ENCODE measurements at places on chromosomes 1 and 21.

DNA sequence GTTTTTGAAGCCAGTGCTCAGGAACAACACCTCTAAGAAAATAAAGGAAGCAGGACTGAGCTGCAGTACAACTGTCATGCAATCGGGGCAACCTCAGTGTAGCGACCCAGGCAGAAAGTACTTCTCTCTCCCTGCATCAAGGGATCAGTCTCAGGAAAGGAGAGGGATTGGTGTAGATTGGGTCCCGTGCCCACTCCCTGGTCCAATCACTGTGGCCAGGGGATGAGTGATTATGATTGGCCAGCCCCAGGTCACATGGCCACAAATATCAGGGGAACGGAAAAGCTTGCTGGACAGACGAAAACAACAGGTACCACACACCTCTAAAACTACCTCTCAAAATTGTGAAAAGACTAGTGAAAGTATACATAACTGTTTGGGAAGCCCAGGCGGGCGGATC, 136.2 kb upstream of the F3 start:
- no peak for DNase-seq

DNA sequence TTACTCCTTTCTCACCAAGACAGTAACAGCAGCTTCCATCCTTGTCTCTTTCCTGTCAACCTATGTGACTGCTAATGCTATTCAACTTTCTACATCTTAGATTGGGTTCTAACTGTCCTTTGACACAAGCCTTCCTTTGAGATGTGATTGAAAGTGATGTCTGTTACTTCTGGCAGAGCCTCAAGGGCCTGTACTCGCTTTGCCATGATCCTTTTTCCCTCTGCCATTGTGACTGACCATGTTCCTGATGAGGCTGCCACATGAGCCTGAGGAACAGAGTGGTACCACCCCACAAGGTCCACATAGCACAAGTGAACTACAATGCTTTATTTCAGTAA, 138.8 kb upstream of the RAB4A start:
- no peak for DNase-seq

DNA sequence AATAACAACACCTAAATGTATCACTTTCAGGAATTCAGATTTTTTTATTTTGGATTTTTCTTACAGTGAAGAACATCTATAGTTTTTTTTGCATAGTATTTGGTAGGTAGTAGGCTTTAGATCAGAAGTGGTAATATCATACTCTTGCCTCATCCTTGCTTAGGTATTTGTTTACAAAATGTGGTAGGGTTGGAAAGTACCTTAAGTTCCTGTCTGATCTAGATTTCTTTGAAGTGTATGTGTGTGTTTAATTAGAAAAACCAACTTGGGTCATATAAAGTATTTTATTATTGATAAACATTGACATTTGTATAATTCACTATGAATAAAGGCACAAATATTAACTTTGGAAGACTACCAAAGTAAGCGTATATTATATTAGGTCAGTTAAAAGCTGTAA, 85.3 kb upstream of the GPR88 start:
- DNase-seq = no peak

DNA sequence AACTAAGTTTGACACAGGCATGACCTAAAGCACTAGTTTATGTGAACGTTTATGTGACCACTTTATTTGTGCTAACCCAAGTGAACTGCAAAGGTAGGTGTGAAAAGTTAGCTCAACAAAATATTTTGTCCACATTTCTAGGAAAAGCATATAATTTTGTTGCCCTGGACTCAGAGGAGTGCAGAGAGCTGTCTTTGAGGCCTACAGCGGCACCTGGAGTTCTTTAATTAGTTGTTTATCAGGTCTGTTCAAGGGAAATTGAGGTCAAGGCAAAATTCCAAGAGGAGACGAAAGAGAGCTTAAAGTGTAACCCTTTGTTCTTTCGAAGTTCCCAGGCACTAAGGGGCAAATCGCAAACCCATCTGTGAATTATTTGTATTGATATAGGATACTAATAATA, 1.3 kb downstream of the GIPC2 start:
- DNase-seq = no peak

GRCh38 chr1:26009796-26010447, 11.7 kb upstream of the EXTL1 start:
- DNase-seq = no peak

GRCh38 chr1:196427976-196428734, 180.1 kb downstream of the KCNT2 start:
- DNase-seq = no peak

DNA sequence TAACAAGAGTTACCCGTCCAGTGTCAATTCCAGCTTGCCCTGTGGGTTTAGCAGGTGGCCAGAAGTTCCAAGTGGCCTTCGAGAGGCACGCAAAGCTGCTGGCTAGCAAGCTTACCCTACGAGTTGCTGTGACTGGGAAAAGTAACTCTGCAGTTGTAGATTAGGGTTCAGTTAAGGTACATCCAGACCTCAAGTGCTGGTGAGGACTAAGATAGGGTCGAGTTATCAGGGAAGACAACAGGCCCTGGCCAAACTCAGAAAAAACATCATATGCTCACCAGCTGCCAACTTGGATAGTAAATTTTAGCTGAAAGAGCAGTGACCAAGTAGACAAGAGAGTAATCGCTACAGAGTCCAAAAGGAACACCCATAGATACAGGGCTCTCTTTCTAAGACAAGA, 27.7 kb upstream of the LRRC7 start:
- no peak for DNase-seq

DNA sequence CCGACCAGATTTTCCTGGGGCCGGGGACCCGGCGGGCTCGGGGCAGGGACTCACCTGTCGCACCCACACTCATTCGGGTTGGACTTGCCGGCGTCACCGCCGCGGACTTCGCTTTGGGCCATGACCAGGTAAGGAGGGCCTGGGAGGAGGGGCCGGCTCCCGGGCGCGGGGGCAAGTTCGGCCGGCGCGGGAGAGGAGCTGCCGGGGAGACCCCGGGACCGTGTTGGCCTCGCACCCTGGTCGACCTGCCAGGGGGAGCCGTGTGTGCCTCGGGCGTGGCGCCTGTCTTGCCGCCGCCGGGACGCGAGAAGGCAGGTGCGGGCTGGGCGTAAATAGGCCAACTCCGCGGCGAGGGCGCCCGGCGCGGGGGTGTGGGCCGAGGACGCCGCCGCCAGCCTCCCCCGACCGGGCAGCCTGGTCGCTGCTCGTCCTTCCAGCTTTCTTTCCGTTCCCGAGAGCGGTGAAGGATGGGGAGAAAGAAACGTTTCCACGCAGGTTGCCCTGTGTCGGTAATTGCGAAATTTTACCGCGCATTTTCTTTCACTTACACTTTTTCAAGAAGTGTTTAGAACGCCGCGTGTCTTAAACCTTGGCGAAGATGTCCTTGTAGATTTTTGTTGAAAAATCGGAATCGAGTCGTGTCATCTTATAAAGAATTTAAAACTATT, 558 bp downstream of the USP1 start:
- DNase-seq = no peak

GRCh38 chr1:228882771-228883450, 147.6 kb downstream of the RHOU start:
- DNase-seq = no peak

- DNase-seq = no peak
These were observed 63.9 kb upstream of the GOLT1A start for GRCh38 chr1:204277563-204278219.

DNA sequence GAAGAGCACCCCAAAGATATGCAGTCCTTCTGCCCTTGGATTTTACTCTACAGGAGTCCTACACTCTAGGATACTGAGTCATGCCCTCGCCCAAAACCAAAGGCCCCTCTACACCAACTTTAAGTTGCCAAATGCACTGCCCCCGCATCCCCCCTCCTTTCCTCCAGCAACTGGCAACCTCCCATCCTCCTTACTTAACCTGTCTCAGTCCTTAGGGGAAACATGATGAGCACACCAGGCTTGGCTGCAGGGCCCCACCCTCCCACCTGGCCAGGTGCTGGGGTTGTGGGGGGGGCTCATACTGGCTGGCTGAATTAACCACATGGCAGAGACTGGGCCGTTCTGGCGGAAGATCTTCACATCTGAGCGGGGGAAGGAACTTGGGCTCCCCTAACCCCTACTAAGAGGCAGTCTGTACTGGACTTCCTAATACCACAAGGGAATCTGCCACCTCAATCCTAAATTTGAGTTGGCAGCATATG, 1.2 kb downstream of the HDGF start:
- DNase-seq = no peak

DNA sequence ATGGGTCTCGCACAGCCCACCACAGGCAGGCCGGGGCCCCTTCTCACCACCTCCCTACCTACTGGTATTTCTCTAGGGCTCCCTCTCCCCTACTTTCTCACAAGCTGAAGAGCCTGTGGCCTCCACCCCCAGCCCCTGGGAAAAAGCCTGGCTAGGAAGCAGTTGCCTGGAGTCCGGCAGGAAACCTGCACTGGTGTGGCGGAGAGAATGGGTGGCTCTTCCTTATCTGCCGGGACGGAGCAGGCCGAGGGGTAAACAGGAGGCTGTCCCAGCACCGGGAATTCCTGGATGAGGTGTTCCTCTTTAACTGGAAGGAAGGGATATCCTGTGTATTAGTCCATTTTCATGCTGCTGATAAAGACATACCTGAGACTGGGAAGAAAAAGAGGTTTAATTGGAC, 125.8 kb downstream of the TLR5 start:
- no peak for DNase-seq

- no peak for DNase-seq
These were observed 56.0 kb downstream of the KANK4 start for GRCh38 chr1:62263006-62263813.

- DNase-seq = no peak
These were observed 147.9 kb upstream of the RGS18 start for GRCh38 chr1:192010406-192010805.

GRCh38 chr1:200184196-200184595, 156.7 kb downstream of the NR5A2 start:
- peak; percentile 54 for DNase-seq

DNA sequence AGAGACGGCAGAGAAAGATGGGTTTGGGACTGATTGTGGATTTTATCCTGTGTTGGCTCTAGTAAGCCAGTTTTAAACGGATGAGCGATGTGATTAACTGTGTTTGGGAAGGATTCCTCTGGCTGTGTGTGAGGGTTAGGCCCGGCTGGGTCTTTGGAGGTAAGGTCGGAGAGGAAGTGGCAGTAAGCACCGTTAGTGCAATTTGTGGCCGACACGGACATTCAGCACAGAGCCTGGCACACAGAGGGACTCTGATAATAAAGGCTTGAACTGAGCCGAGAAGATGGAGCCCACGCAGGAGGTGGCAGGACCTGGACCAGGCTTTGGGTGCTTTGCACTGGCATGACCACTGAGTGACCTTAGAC, 1.3 kb downstream of the MTFR1L start:
- no peak for DNase-seq

DNA sequence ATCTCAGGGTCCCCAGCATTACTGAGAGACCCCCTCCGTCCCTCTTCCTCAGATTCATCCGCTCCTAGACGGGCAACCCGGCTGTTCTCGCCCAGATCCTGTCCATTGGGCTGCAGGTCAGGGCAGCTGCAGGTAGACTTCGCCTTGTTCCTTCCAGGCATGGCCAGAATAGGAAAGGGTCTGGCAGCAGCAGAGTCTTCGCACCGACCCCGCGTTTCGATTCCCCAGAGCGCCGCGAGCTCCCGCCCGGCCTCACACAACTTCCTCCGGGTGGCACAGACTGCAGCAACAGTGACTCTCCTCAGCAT, 265 bp downstream of the NRDC start:
- no peak for DNase-seq

DNA sequence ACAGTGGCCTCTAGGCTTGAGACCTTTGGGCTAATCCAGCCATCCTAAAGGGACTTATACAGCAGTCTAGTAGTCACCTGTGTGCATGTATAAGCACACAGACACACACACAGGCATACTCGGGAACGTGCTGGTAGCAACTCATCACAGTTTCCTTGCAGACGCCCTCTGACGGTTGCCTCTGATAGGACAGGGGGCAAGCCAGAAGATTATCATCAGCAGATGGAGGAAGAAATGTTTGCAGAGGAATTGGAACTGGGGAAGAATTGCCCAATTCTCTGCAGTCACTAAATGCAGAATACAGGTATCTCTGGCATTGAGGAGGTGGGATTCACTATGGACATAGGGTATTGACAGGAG, 222.2 kb downstream of the C1orf94 start:
- no peak for DNase-seq

DNA sequence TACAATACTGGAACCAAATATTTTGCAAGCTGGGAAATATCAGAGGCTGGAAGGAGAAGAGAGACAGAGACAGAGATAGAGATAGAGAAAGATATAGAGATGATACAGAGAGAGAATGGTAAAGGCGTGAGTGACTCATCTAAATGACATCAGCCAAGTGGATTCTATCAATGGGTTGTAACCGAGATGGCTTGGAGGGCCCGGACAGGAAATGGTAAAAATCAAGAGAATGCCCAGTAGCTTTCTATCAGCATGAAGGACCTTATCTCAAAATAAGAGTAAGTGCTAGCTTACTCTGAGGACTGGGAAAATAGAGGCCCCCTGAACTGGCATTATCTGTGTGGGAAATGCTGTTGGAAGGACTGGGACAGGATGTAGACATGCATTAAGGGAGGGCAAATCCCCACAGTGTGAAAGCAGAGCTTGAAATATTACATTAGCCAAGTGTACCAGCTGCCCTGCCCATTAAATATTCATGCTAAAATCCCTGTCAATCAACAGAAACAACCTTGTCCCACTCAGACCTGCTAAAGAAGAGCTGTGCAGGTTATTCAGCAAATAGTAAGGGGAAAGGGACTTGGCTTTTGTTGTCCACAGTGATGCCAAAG, 76.6 kb upstream of the ZNF644 start:
- DNase-seq = no peak

DNA sequence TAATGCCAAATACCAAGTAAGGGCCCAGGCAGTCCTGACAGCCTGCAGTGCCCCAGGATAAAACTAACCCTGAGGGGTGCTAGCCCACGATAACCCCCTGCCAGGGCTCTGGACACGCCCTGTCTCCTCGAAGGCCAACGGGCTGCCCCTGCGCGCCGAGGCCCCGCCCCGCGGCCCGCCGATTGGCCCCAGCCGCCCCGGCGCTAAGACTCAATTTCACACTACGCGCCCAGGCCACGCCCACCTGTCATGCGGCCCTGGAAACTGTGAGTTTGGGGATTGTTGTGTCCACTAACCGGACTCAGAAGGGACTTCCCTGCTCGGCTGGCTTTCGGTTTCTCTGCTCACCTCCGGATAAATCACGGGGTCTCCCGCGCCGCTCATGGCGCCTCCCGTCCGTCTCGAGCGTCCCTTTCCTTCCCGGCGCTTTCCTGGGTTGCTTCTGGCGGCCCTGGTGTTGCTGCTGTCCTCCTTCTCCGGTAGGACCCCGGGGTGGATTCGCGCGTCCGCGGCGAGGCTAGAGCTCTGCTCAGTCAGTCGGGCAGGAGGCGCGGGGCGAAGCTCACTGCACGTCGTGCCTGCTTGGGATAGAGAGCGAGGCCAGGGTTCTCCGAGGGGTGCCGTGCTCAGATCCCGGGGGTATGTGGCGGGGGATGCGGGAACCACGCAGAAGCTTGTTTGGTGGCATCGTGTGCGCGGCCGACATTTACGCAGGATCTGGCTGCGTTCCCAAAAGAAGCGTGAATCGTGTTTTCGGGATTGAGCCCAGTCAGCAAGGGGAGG, at the start of gene CR1L:
Gene CR1L, plus strand, starts transcription at position 282 of the 783 bp plus-strand sequence. Its CDS starts 101 bp downstream, at position 383.
- peak; percentile 90 for DNase-seq

All from head of caudate nucleus (tissue), 42 donors.